Mesendoderm (in vitro differentiated cells): ENCODE measurements at places on chromosomes 2 and 18.

GRCh38 chr2:231707625-231707926 lies 749 bp upstream of the PTMA start:
- peaks cover 5% of the 10 kb centered on the region for H3K4me1 ChIP-seq
- peak; percentile 81 for DNase-seq
- peak overlapping the region; percentile 86 for H3K4me3 ChIP-seq
- H3K27me3 ChIP-seq, result no peaks in the 10 kb centered on the region
- H3K27ac ChIP-seq, result peak overlapping the region; percentile 88

DNA sequence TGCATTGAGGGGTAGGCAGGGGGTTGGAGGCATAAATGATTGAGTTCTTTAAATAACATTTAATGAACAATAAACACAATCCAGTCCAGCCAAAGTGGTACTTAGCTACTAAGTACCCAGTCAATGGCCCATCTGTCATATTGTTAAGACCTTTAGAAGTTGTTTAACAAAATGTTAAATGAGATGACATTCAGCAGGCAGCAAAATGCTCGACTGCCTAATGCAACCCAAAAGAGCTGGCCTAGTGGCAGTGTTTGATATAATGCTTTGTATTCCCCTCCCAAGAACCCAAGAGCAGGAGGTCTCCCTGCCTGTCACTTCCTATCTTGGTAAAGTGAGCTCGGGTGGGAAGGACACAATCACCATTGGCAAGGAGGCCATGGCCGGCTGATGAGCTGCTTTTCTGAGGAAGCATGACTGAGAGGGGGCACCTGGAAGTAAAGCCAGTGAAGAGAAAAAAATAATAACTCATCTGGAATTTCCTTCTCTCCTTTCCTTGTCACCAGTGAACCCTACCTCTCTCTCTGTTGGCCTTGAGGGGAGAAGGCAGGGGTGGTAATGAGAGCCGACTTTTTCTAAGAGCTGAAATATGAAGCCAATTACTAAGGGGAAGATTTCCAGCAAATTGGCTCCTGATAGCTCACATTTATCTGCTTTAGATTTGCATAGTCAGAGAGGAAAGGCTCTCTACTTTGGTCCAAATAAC lies 140.6 kb downstream of the C1D start:
- no peak overlapping the region for H3K4me3 ChIP-seq
- no peak for DNase-seq
- no peaks in the 10 kb centered on the region for H3K27me3 ChIP-seq

DNA sequence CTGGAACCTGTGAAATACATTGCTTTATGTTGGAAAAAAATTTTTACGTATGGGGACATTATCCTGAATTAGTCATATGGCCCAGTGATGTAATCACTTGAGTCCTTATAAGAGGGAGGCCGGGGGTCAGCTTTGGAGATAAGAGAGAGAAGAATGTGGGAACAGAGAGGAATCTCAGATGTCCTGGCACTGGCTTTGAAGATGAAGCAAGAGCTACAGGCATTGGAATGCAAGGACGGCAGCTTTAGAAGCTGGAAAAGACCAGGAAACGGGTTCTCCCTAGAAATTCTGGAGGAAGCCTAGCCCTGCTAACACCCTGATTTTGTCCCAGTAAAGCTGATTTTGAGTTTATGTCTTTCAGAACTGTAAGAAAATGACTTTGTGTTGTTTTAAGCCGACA lies 1129.9 kb upstream of the GYPC start:
- no peaks in the 10 kb centered on the region for H3K27me3 ChIP-seq
- DNase-seq, result peak; percentile 71
- no peaks in the 10 kb centered on the region for H3K36me3 ChIP-seq
- H3K27ac ChIP-seq, result no peak overlapping the region
- H3K4me3 ChIP-seq, result no peak overlapping the region
- no peaks in the 10 kb centered on the region for H3K4me1 ChIP-seq

GRCh38 chr2:202423139-202423538 lies 47.0 kb downstream of the BMPR2 start:
- H3K27ac ChIP-seq, result no peak overlapping the region
- H3K27me3 ChIP-seq, result no peaks in the 10 kb centered on the region

DNA sequence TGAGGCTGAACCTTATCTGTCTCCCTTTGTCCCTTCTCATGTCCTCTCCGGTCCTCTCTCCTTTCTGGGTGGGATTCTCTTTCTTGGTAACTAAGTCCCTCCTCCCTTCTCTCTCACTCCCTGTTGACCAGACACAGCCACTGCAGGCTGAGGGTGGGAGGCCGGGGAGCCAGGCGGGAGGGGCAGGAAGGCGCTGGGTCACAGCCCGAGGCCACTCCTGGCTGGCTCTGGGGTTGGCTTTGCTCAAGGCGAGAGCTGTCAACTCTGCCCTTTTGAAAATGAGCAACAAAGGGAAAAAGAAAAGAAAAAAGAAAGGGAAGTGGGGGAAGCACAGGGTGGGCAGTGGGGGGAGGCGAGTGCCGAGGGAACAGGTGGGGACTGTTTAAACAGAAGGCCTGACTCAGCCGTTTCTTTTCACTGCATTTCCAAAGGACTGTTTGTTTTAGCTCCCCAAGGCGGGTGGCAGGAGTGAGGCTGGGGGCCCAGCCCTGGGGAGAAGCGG lies 70.5 kb upstream of the IGFBP5 start:
- DNase-seq, result peak; percentile 93
- peak overlapping the region; percentile 45 for H3K27ac ChIP-seq

- H3K27me3 ChIP-seq, result no peaks in the 10 kb centered on the region
- no peak overlapping the region for H3K4me3 ChIP-seq
- no peak for DNase-seq
- H3K4me1 ChIP-seq, result peaks cover 2% of the 10 kb centered on the region
- no peak overlapping the region for H3K27ac ChIP-seq
Observed at GRCh38 chr2:46568212-46569009, 89.0 kb downstream of the TMEM247 start.

GRCh38 chr2:107235491-107236254 lies 349.7 kb upstream of the ST6GAL2 start:
- no peaks in the 10 kb centered on the region for H3K27me3 ChIP-seq
- H3K4me3 ChIP-seq, result no peak overlapping the region
- no peak overlapping the region for H3K27ac ChIP-seq
- DNase-seq, result peak; percentile 52
- no peaks in the 10 kb centered on the region for H3K36me3 ChIP-seq

DNA sequence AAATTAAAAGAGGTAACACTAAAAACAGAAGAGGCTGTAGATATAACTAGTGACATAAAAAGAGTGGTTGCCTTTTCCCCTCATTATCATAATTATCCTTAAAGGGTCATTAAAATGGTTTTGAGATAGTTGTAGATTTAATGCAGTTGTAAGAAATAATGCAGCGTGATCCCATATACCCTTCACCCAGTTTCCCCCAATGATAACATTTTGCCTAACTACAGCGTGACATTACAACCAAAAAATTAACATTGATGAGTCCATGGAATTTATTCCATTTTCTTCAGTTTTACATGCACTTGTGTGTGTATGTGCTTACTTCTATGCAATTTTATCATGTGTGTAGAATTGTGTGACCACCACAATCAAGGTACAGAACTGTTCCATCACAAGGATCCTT lies 13.2 kb upstream of the RMND5A start:
- no peak overlapping the region for H3K27ac ChIP-seq
- no peak overlapping the region for H3K4me3 ChIP-seq
- H3K36me3 ChIP-seq, result no peaks in the 10 kb centered on the region
- H3K27me3 ChIP-seq, result no peaks in the 10 kb centered on the region
- no peak for DNase-seq

DNA sequence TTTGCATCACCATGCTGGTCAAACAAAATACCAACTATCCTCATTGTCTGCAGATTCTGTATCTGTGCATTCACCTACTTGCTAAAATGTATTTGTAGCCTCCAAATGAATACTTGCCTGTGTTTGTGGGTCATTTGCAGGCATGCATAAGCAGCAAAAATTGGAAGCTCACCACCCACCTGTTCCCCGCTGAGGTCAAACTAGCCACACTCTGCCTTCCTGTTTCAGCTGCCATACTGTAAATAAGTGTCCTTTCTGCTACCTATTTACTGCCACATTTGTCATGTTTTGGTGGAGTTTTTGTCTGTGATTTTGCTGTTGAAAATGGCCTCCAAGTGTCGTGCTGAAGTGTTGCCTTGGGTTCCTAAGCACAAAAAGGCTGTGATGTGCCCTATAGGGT lies 50.0 kb upstream of the ACMSD start:
- no peak overlapping the region for H3K27ac ChIP-seq
- no peak for DNase-seq
- no peaks in the 10 kb centered on the region for H3K27me3 ChIP-seq
- H3K36me3 ChIP-seq, result no peaks in the 10 kb centered on the region
- H3K4me1 ChIP-seq, result no peaks in the 10 kb centered on the region

GRCh38 chr2:41353060-41353459 lies 694.8 kb upstream of the PKDCC start:
- H3K4me3 ChIP-seq, result no peak overlapping the region
- no peaks in the 10 kb centered on the region for H3K4me1 ChIP-seq
- H3K27me3 ChIP-seq, result no peaks in the 10 kb centered on the region
- H3K27ac ChIP-seq, result no peak overlapping the region

DNA sequence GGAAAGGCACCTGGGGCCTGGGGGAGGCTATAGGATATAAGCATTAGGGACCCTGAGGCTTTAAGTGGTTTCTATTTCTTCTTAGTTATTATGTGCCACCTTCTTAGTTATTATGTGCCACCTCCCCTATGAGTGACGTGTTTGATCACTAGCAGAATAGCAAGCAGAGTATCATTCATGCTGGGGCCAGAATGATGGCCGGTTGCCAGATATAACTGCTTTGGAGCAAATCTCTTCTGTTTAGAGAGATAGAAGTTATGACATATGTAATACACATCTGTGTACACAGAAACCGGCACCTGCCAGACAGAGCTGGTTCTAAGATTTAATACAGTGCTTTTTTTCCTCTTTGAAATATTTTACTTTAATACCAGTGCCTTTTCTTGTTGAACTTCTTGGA lies 29.4 kb downstream of the LIPG start:
- peaks cover 11% of the 10 kb centered on the region for H3K36me3 ChIP-seq
- H3K27me3 ChIP-seq, result no peaks in the 10 kb centered on the region
- H3K27ac ChIP-seq, result no peak overlapping the region
- no peak overlapping the region for H3K4me3 ChIP-seq
- DNase-seq, result no peak

DNA sequence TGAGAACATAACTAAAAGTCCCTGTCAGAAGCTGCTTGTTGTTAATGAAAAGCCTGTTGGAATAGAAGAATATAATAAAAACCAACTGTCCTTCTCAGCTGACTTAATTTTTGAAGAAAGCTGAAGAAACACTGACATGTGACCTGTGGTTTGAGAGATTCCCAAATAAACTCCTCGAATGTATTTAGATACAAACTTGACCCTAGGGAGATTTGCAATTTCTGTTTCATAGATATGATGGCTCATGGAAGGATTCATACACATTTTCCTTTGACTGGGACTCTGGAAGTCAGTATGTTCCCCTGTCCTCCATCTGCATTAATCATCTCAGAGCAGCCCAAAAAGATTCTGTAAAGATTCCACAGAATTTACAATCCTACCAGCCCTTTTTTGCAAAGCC lies 195.1 kb downstream of the TMEM247 start:
- H3K36me3 ChIP-seq, result no peaks in the 10 kb centered on the region
- no peaks in the 10 kb centered on the region for H3K27me3 ChIP-seq
- H3K4me3 ChIP-seq, result no peak overlapping the region
- no peaks in the 10 kb centered on the region for H3K4me1 ChIP-seq

DNA sequence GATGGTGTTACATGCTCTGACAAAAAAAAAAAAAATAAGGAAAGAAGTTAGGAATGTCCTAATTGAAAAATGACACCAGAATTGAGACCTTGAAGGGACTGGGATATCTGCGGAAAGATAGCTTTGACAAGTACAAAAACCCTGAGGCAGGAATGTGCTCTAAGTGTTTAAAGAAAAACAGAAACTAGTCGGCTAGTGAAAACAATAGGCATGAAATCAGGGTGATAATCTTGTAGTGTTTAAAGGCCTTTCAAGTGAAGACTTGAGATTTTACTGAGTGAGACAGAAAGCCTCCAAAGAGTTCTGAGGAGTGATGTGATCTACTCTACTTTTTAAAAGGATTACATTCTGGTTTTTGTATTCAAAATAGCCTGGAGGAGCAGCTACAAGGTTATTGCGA lies 107.4 kb downstream of the COBLL1 start:
- H3K4me1 ChIP-seq, result peaks cover 7% of the 10 kb centered on the region
- no peaks in the 10 kb centered on the region for H3K27me3 ChIP-seq
- peak; percentile 82 for DNase-seq
- H3K36me3 ChIP-seq, result no peaks in the 10 kb centered on the region
- H3K4me3 ChIP-seq, result no peak overlapping the region
- peak overlapping the region; percentile 55 for H3K27ac ChIP-seq

DNA sequence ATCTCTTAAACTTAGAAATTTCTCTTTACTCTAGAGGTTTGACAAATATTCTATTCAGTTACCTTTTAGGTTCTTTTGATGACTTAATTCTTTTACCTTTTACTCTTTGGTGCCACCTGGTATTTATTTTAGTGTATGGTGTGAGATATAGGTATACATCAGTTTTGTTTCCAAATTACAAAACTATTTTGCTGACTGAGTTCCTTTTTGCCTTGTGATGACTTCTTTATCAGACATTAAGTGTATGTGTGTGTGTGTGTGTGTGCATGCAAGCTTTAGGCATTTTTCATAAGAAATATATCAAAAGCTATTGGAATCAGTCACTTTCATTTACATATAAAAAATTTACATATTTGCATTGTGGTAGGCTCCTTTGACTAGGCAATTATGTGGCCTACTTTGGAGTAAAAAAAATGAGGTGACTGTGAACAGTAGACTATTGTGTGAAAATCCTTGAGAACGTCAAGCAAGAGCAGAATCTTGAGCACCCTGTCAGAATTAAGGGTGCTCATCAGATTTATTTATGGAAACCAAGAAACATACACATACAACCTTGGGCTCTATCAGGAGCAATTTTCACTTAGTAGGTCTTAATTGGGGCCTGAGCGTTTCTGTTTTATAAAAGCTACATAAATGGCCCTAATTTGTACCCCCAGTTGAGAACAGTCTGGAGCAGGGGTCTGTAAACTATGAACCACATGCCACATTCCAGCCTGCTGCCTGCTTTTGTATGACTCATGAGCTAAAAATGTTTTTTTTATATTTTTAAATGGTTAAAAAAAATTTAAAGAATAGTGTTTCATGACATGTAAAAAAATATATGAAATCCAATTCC lies 415.9 kb downstream of the SLC4A3 start:
- peak; percentile 59 for DNase-seq
- H3K27ac ChIP-seq, result peak overlapping the region; percentile 18
- no peak overlapping the region for H3K4me3 ChIP-seq
- H3K27me3 ChIP-seq, result no peaks in the 10 kb centered on the region
- H3K36me3 ChIP-seq, result no peaks in the 10 kb centered on the region
- H3K4me1 ChIP-seq, result no peaks in the 10 kb centered on the region

DNA sequence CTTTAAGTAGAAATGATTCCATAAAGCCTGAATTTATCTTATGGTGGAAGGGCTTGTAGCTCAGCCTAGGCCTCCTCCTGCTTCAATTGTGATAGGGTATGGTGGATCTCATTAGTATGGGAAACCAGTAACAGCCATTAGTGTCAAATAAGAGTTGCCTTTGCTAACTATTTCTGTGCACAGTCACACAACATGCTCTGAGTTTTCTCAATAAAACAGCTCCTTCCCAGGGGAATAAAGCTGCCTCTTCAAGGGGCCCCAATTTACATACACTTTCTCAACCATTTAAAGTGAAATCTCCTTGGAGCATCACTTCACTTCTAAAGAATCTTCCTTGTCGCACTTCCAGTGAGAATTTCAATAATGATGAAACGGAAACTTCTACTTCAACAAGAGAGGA lies 53.4 kb downstream of the KLF7 start:
- DNase-seq, result no peak
- H3K27me3 ChIP-seq, result no peaks in the 10 kb centered on the region
- peaks cover 4% of the 10 kb centered on the region for H3K4me1 ChIP-seq
- no peaks in the 10 kb centered on the region for H3K36me3 ChIP-seq
- H3K4me3 ChIP-seq, result no peak overlapping the region

GRCh38 chr2:33085646-33086045 lies 138.9 kb downstream of the LTBP1 start:
- no peak overlapping the region for H3K4me3 ChIP-seq
- no peaks in the 10 kb centered on the region for H3K27me3 ChIP-seq
- H3K27ac ChIP-seq, result no peak overlapping the region
- H3K36me3 ChIP-seq, result no peaks in the 10 kb centered on the region
- no peaks in the 10 kb centered on the region for H3K4me1 ChIP-seq
- no peak for DNase-seq
